ENCODE measurements at places on chromosomes 1 and 21.

DNA sequence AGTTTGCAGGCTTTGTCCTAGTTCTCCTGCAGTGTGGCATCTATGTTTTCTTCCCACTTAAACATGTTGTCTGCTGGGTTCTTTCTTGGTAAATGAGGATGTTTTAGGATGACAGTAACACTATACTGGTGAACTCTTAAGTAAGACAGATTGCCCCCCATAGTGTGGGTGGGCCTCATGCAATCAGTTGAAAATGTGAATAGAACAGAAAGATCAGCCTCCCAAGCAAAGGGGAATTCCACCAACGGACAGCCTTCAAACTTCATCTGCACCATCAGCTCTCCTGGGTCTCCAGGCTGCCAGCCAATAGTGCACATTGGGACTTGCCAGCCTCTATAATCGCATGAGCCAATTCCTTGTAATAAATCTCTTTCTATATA is 10.7 kb upstream of the TARBP1 start:
- DNase-seq, result no peak

- no peak for DNase-seq
Observed at GRCh38 chr21:35566874-35567273, 493.5 kb downstream of the SETD4 start.

- DNase-seq, result no peak
Observed at GRCh38 chr1:52233463-52233862, 91.6 kb downstream of the ZFYVE9 start.

- peak; percentile 36 for DNase-seq
Observed at GRCh38 chr1:156486421-156487344, 13.9 kb downstream of the MEF2D start.

GRCh38 chr21:41761934-41762635 is 4.8 kb downstream of the RIPK4 start:
- DNase-seq, result no peak

DNA sequence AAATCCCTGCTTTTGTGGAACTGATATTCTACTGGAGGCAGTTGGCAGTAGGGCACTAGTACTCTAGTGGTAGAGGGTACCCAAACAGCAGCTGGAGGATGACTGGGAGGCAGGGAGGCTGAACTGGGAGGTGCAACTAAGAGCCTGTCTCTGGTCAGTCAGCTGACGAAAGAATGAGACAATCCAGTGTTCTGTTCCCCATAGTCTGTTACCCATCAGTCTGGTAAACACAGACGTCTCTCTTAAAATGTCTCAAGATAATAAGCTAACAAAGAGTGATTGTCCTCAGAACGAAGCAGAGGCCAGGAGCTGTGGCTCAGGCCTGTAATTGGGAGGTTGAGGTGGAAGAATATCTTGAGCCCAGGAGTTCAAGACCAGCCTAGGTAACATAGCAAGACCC is 30.4 kb downstream of the TFAP2E start:
- DNase-seq, result peak; percentile 21

- no peak for DNase-seq
Observed at GRCh38 chr1:4019147-4019521, 119.1 kb upstream of the C1orf174 start.

DNA sequence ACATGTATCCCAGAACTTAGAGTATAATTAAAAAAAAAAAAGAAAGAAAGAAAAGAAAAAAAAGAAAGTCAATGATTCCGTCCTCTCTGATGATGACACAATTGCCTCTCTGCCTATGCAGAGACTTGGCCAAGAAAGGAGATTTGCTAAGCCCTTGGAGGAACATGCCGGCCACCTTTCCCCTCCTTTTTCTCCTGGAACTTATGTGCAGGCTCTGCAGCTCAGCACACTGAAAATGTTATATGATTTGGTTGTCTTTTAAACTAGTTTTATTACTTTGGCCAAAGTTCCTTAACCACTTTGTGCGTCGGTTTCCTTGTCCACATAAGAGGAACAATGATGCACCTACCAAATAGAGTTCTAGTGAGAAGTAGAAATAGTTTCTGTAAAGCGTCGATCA is 111.4 kb upstream of the ZNF644 start:
- DNase-seq, result no peak

GRCh38 chr1:41955461-41956159 is 36.9 kb upstream of the HIVEP3 start:
- DNase-seq, result no peak

GRCh38 chr1:226586650-226587422 is 38.3 kb downstream of the STUM start:
- no peak for DNase-seq

GRCh38 chr1:7113822-7114221 is 328.6 kb downstream of the CAMTA1 start:
- no peak for DNase-seq

GRCh38 chr1:93615582-93616150 is 66.0 kb downstream of the BCAR3 start:
- no peak for DNase-seq

DNA sequence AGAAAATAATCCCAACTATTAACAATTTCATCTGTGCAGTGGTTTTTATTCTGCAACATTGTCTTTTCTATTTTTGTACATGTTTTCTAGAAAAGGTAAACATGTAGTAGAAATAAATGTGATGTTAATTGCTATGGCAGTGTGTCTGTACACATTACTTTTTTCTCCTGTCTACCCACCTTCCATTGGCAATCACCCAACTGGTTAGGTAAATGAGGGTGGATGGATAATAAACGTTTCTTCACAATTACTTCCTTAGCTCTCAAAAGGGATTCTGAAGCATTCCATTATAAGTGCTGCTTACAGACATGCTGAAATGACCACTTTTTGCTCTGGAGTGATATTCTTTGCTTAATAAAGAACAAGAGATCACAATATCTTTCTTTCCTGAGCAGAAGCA is 61.4 kb downstream of the MAGI3 start:
- no peak for DNase-seq

GRCh38 chr1:19425646-19426239 is 59.6 kb downstream of the CAPZB start:
- DNase-seq, result no peak

DNA sequence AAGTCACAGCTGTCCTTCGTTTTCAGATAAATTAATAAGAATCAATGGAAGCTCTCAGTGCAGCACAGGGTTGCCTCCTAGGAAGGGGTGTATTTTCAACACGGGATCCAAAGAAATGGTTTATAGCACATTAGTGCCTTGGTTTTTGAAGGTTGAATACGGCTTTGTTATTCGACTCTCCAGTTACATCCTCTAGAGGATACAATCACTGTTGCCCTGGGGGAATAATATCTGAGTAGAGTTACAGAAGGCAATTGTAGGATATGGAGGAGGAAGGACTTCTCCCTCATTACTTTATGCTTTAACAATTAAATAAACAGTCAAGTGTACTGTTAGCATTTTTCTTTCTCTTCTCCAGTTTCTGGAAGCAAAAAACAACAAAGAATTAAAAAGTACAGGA is 14.3 kb upstream of the ZNF326 start:
- no peak for DNase-seq

GRCh38 chr1:115647919-115648650 is 6.3 kb downstream of the VANGL1 start:
- DNase-seq, result no peak

DNA sequence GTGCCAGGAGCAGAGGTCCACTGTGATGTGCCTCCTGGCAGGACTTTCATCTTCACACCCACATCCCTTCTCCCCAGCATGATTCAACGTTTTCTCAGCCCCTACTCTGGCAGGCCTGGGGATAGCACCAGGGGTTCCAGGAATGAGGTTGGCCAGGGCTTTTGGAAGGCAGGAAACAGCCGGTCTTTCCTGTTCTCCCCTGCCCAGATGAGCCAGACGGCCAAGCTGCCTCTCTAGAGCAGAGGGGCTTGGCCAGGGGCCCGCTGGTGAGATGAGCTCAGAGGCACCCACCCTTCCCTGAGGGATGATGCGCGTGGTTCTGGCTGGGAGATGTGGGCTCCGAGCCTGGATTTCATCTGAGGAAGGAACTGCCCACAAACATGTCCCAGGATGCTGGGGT is 4.3 kb upstream of the MFAP2 start:
- DNase-seq, result peak; percentile 3

DNA sequence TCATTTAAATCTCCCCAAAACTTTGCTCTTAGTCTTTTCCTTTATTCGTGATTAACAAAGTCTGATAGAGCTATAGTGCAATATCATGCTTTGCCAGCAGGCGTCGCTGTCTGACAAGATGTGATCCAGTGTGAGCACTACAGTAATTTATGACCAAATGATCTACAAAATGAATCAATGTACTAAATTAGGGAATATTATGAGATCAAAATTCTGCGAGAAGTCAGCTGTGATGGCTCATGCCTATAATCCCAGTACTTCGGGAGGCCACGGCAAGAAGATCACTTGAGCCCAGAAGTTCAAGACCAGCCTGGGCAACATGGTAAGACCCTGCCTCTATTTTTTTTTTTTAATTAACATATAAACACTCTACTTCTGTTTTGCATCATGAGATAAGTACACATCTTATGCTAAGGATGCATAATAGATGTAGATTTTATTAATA is 3.6 kb upstream of the SPSB1 start:
- peak; percentile 29 for DNase-seq

DNA sequence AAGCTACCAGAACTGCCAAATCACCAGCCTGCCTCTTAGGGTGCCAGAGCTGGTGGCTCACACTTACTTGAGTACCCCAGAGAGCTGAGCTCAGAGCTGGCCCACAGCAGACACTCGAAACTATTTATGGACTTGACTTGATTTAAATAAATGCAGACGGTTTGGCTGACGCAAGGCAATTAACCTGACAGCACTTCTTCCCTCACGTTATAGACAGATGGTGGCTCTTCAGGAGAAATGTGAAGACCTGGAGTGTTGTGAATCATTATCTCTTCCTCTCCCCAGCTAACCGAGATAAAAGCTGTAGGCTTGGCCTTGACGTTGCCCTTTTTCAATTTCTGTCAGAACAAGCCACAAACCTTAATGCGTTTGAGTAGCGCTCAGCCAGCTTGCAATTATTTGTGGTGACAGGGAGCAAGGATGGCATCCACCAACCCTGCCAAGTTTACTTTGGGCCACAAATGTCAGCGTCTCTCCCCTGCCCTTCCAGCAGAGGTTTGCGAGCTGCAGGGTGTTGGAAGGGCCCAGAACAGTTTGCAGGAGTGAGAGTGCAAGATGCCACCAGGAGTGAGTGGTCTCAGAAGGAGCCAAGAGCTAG is 34.0 kb upstream of the BCAR3 start:
- no peak for DNase-seq

GRCh38 chr1:229474509-229474908 is 33.6 kb downstream of the NUP133 start:
- DNase-seq, result no peak

- no peak for DNase-seq
Observed at GRCh38 chr1:55037733-55038551, 1.4 kb upstream of the PCSK9 start.

DNA sequence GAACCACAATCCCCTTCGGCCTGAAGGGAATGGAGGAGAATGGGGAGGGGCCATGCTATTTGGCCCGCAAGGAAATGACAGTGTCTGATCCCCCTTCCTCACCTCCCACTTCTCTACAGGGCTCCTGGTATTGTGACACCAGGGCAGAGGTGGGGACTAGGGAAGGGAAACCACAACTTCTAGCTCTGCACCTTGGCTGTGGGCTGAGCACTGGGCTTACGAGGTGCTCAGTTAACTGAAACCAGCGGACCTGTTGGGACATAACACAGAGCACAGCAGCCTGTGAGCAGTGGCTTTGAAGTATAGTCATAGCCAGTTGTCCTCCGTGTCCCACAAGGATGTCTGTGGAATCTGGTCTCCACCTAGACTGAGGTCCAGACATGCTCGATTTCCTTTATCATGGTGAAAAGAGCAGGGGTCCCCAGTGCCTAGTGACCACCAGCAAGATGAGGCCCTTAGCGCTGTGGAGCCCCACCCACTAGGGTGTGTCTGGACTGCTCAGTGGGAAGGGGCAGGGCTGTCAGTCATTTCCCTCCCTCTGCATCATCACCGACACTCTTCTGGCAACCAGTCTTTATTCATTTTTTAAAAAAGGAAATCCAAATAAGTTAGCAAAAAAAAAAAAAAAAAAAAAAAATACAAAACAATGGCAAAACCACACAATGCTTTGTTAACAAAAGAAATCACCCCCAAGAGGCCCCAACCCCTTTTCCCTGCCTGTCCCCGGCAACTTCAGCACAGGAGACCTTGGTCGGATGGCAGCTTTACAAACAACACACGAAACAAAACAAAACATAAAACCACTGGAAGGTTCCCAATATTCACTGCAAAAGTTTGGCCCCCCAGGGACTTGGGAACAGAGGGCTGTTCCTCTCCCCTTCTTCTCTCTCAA is 3.0 kb downstream of the MYOG start:
- DNase-seq, result no peak

DNA sequence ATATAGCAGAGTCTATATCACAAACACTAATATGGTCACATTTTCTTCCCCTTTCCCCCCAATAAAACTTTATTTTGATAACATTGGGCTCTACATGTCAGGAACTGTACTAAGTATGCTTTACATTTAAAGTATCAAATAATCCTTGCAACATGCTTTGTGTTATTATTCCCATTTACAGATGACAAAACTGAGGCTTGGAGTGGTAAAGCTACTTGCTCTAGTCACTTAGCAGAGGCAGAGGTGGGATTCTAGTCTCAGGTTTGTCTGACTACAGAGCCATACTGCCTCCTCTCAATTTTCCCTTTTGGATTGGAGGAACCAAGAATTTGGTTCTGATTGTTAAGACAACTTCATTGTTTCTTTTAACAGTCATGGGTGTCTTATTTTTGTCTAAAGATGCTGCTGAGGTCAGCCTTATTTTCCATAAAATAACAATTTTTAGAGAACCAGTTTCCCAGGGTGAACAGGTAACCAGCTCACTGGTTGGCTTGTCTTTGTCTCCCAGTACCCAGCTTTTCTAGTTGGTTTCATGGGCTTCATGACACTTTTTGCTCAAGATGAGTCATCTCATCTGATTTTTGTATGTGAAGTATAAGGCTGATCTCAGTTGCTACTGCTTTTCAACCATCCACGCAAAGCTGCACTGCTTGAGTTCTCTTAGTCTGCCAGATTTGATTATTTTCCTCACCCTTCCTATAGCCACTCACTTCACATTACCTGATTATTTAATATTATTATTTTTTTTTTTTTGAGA is 81.0 kb upstream of the ARID1A start:
- no peak for DNase-seq

- peak; percentile 13 for DNase-seq
Observed at GRCh38 chr1:92459871-92460320, 26.8 kb downstream of the GFI1 start.

DNA sequence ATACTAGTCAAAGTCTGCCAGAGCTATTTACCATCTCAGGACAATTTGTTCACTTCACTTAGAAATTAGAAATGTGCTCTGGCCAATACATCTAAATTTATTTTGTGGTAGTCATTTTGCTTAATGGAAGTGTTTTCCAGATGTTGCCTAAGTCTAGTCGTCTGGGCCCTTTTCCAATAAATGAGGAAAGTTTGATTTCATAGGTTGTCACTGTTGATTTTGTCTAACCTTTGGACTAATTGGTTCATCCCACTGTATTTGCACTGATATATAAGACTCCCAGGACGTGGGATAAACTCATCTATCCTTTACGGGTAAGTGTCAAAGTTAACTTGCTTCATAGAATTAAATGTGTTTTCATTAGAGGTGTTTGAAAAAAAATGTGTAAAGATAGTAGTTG is 79.1 kb downstream of the TPR start:
- DNase-seq, result no peak
